ENCODE measurements at places on chromosomes 13 and 19. TPM values are rescaled to one million over a fixed set of nuclear protein-coding genes. Genes with fewer than 3 reads are reported as not detected.

SLC17A7 gene
- 2.1 TPM for total RNA-seq

B3GNT8 gene
- total RNA-seq: 2.3 TPM

GAPDHS gene
- total RNA-seq: not detected

IGSF23 gene
- not detected for total RNA-seq

RNF17 gene
- total RNA-seq: not detected

ZNF415 gene
- total RNA-seq: 9.3 TPM

FXYD1 gene
- 13.4 TPM for total RNA-seq

PMIS2 gene
- total RNA-seq: not detected

CNMD gene
- total RNA-seq: 95.1 TPM

ZNF234 gene
- 7.5 TPM for total RNA-seq

CAPN12 gene
- total RNA-seq: 9.6 TPM

- peak; percentile 91 for DNase-seq
Observed at GRCh38 chr19:47471733-47472457, at the start of gene SLC8A2. Gene SLC8A2, minus strand, starts transcription at chr19:47471893. Its CDS starts 5,490 bp downstream, at chr19:47466403.

- no peak for DNase-seq
Observed at GRCh38 chr19:13122275-13122878, 4.3 kb downstream of the NACC1 start.

GRCh38 chr13:23547000-23547590, 23.1 kb upstream of the TNFRSF19 start:
- DNase-seq: peak; percentile 60

DNA sequence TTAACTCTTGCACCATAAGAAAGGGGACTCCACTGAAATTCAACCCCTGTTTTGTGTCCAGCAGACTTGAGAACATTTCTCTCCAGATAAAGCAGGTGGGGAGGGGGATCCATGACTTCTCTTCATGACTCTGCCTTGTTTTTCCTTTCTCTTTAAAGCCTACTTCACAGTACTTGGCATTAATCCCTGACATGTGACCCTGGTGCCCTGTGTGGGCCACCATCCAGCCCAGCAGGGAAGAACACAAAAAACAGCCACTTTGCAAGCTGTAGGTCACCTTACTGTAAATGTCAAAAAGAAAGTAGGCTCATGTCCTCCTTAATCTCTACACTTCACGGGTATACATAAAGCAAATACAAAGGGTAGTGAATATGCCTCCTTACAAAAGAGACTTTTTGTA, 30.3 kb upstream of the TPP2 start:
- DNase-seq: no peak

DNA sequence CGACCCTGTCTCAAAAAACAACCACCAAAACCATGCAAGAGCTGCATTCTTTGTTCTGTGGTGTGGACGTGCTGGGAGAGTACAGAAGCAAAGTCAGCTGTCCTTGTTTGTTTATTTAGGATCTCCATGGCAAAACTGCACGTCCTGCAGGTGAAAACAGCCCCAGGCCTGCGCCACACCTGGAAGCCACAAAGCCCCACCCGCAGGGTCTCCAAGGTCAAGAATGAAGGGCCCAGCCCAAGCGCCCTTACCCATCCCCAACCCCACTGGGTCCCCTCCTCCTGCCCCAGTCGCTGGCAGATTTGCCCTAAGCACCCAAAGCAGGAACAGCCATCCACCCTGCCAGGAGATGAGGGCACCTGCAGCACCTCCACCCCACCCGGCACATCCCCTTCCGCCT, 10.5 kb downstream of the MBD3 start:
- DNase-seq: no peak

- DNase-seq: no peak
Observed at GRCh38 chr13:79197933-79198332, 208.1 kb downstream of the RBM26 start.

- no peak for DNase-seq
Observed at GRCh38 chr19:31304831-31305312, 44.4 kb downstream of the TSHZ3 start.

DNA sequence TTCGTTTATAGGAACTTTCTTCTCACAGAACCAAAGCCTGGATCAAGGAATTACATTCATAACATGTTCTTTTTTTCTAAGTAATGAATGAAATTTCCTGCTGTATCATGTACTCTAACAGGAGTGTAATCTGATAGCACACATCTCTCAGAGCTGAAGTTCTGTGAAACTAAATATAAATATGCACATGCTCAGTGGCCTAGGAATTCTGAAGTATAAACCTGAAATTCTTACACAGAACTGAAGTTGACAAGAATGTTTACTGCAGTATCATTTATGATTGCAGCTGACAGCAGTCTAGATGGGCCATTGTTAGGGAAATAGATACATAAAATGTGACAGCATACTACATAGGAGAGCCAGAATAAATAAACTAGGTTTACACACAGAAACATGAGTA, 54.5 kb downstream of the USP12 start:
- DNase-seq: no peak

GRCh38 chr19:4445963-4446703, 11.5 kb downstream of the UBXN6 start:
- no peak for DNase-seq

GRCh38 chr13:45521297-45521696, 56.6 kb downstream of the COG3 start:
- no peak for DNase-seq

DNA sequence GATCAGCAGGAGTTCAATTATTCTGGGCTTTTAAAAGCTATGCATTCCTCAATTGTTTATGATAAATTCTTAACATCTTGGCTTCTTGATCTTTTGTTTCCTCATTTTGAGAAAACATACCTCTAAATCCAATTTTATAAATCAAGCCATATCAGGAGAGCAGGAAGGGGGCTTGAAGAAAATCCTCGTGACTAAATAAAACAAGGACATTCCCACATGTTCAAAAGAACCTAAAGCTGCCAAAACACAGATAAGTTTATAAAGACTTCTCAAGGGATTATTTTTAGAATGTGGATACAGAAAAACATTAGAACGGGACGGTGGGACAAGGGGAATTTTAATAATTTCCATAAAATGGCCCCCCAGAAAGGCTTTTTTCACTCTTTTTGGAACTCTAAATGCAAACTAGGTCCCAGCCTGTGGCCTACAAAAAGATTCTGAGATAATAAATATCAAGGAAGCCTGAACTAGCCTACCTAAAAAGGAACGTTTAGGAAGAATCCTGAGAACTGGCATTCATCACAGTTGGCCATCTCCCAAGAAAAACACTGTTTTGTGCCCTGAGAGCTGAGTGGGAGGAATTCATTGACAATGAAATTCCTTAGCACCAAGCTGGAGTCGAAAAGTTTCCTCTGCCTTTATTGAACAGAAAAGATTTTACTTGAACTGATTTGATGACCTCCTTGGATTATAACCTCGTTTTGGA, 30.1 kb downstream of the ZAR1L start:
- no peak for DNase-seq

DNA sequence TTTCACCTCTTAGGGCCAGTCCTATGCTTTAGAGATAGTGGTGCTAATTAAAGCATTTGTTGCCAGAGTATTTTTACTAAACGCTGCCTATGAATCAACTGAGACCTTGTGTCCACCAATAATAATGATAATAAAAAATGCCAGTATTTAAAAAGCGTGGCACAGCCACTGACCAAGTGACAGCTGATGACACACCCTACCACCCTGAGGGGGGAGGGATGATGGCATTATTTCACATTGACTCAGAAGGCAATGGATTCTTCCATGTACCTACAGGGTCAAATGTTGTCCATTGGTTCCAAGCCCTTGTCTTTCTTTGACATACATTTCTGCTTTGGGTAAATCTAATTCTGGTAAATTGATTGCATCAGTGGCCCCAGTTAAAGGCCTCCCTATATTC, 384.4 kb downstream of the DLEU7 start:
- no peak for DNase-seq

DNA sequence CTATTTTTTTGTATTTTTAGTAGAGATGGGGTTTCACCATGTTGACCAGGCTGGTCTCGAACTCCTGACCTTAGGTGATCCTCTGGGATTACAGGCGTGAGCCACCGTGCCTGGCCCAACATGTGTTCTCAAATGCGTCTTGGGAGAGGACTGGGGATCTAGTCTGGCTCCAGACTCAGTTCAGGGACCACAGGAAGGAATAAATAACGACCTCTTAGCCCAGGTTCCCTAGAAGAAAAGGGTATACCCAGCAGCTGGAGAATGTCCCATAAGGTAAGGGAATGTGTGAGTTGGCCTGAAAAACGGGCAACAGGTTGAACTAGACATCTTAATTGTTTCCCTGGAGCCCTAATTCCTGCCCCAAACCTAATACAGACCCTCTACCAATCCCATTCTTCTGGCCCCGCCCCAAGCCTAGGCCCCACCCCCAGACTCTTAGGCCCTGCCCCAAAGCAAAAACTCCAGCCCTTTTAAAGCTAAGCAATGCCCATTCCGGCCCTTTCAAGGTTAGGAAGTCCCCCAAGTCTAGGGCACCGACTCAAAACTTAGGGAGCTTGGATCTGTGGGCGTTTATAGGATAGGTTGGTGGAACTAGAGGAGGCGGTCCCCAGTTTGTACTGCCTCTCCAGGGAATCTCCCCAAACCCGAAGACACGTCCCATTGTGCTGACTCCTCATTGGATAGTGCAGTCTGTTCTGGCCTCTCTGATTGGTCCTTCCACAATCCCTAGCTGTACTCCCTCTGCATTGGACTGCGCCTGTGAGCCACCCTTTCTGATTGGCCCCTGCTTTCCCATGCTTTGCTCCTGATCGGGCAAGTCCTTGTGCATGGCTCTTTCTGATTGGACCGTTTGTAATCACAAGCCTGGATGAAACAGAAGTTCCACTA, 5.4 kb upstream of the LRFN1 start:
- peak; percentile 45 for DNase-seq

GRCh38 chr13:99003186-99003585, 25.3 kb upstream of the DOCK9 start:
- no peak for DNase-seq

GRCh38 chr19:34644991-34645461, 31.9 kb downstream of the SCGB2B2 start:
- no peak for DNase-seq

DNA sequence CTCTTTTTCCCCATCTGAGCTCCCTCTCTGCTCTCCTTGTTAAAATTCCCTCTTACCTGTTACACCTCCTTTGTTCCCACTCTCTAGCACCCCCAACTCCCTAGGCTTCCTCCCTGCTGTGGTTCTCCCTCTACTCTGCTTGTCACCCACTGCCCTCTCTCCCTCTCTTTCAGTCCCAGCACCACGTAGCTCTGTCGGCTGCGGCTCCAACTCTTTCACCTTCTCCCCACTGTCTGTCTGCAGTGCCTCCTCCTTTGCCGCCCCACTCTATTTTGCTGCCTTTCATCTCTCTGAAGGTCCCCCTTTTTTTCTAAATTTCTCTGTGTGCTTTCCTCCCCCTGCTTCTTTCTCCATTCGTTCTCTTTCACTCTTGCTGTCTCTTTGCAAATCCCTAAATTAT, 1.1 kb downstream of the ZNF836 start:
- DNase-seq: no peak

GRCh38 chr19:1717970-1718264, 35.4 kb upstream of the ONECUT3 start:
- no peak for DNase-seq

GRCh38 chr19:5851302-5851701, at the start of gene FUT3:
Gene FUT3, minus strand, starts transcription at chr19:5851449.
- no peak for DNase-seq

DNA sequence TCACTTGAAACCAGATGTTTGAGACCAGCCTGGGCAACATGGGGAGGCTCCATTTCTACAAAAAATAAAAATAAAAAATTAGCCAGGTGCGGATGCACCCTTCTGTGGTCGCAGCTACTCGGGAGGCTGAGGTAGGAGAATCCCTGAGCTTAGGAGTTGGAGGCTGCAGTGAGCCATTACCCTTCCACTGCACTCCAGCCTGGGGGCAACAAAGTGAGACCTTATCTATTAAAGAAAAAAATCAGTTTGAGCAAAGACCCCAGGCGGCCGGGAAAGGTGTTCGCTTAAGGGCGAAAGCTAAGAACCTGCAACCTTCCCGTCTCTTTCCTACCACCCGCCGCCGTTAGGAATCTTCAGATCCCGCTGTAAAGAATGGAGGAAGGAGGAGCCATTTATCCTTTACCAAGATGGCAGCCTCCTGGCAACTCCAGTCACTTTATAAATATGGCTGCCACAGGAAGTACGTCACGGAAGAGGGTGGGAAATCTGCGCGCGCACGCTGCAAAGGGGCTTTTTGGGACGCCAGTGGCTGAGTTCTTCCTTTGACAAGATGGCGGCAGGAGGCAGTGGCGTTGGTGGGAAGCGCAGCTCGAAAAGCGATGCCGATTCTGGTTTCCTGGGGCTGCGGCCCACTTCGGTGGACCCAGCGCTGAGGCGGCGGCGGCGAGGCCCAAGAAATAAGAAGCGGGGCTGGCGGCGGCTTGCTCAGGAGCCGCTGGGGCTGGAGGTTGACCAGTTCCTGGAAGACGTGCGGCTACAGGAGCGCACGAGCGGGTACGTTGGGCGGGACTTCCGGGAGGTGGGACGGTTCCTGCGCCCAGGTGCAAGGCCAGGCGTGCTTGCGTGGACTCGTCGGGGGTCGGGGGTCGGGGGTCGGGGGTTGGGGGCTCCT, at the start of gene NOP53:
TSS of gene NOP53 (plus strand) at position 537 of the 892 bp plus-strand sequence. CDS start at position 551, 14 bp downstream.
- DNase-seq: peak; percentile 95

Measured in WTC11 (cell line).